NK-92 treated with Interleukin-12 subunit alpha and Interleukin-12 subunit beta, amount 100 ng/mL, for 24 hours (cell line): ENCODE measurements at places on chromosomes 13 and 19.

DNA sequence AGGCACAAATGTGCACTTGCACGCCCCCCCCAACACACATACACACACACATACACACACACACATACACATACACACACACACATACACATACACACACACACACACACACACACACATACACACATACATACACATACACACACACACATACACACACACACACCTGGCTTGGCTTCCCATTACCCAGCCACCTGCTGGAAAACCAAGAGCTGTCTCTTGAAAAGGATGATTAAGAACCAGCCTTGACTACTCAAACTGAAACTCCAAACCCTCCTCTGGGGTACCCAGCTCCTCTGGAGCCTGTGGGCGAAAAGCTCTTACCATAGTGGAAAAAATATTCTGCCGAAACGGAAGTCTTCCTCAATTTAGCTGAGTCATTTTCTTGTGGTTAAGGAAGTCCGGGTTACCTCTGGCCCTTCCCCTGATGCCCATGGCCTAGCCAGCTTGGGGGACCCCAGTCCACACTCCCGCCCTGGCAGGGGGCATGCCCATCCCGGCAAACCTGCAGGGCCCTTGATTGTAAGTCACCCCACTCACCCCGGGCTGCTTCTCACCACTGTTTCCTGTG is 21.9 kb downstream of the CEBPA start:
- DNase-seq = no peak

DNA sequence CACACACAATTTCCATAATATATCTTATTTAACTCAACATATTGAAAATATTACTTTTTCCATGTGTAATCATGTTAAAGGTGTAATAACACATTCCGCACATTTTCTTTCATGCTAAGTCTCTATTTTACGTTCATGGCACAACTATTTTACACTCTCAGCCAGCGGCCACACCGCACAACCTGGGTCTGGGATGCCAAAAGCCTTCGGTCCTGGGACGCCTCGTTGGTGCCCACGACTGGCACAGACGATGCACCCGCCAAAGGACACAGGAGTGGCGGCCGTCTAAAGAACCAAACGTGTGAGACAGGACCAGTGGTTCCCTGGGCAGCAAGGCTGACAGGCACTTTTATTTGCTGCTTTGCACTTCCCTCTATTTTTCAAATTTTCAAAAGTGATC is 10.0 kb upstream of the PROZ start:
- DNase-seq = no peak

GRCh38 chr19:56900573-56901097 is 60.1 kb upstream of the PEG3 start:
- DNase-seq = no peak

GRCh38 chr13:46996316-46997030 is 99.6 kb upstream of the HTR2A start:
- DNase-seq = no peak

- no peak for DNase-seq
Measured at GRCh38 chr13:111566567-111566966, 246.1 kb downstream of the TEX29 start.

DNA sequence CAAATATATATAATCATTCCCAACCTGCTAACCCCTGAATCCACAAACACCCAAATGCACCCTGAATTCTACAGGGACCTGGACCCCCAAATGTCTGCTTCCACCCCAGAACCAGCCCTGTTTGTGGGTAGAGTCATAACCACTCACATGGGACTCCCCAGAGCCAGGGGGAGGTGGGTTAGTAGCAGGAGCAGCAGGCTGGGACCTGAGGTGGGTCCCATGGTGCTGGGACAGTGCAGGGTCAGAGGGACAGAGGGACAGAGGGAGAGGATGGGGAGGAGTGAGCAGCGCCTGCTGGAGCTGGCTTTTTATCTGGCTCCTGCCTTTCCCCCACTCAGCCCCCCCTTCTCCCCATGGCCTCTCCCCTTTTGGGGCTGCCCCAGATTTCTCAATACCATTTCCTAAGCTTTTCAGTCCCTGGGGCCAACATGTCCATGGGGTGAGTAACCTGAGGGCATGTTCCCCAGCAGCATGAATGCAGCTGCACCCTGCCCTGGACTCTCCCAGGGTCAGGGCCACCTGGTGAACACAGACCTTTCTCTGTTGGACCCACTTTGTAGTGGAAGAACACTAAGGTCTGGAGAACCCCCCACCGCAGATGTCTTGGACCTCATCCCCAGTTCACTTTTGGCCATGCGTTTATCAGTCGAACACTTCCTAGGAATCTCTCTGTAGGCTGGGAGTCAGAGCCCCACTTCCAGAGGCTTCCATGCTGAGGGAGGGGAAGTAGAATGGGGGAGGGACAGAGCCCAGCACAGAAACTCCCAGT is at the start of gene C3:
TSS of gene C3 (minus strand) at position 282 of the 769 bp plus-strand sequence. CDS start at position 221, 61 bp downstream.
- peak; percentile 29 for DNase-seq

GRCh38 chr13:75437582-75438318 is 44.2 kb downstream of the TBC1D4 start:
- no peak for DNase-seq

DNA sequence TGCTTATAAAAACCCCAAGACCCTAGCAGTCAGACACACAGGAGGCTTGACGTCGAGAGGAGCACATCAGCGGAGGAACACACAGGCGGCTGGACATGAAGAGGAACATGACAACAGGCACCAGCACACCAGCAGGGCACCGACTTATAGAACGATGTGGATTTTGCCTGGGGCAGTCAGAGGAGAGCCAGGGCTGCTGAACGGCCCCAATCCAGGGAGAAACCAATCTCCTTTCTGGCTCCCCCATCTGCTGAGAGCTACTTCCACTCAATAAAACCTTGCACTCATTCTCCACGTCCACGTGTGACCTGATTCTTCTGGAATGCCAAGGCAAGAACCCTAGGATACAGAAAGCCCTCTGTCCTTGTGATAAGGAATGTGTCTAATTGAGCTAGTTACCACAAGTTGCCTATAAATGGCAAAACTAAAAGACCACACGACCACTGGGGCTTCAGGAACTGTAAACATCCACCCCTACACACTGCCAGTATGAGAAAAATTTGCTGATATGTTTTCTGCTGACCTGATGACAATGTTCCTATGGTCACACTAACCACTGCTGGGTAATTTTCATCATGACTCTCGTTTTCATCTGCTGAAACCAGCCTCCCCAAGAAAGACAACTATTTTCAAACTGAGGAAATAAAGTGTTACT is 35.8 kb upstream of the CEACAM21 start:
- DNase-seq = no peak
